Stimulated activated naive B cell treated with anti-CD40 and anti-IgM and Interleukin-4, amounts not matched to agents 10 μg/mL and 1 μg/mL and 100 μg/mL, for 72 hours (primary cell): ENCODE measurements at places on chromosomes 16 and 17.

GRCh38 chr17:79464318-79465010 lies 146.4 kb downstream of the RBFOX3 start:
- no peaks in the 10 kb centered on the region for H3K4me1 ChIP-seq
- no peak overlapping the region for H3K4me3 ChIP-seq
- DNase-seq: no peak
- no peak overlapping the region for H3K27ac ChIP-seq
- H3K36me3 ChIP-seq: no peaks in the 10 kb centered on the region

- DNase-seq: no peak
- H3K4me1 ChIP-seq: peaks cover 21% of the 10 kb centered on the region
- no peaks in the 10 kb centered on the region for H3K36me3 ChIP-seq
- peak overlapping the region; percentile 84 for H3K4me3 ChIP-seq
Measured at GRCh38 chr17:489758-490329, 137.2 kb upstream of the RPH3AL start.

DNA sequence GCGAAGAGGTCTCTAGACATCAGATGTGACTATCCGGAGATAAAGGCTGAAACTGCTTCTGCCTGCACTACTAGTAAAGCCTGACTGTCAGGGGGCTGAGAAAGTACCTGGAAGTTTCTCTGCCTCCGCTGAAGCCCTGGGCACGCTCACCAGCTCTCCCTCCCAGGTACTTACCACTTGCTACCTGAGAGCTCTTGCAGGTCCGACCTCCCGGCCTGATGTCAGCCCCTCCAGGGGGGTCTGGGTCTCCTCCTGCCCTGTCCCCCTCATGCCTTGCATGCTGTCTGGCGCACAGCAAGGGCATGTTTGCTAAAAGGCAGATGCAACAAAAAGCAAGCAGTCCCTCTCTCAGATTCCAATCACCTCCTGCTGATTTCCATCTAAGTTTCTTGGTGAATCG lies 17.4 kb downstream of the ZDHHC7 start:
- no peak for DNase-seq
- no peak overlapping the region for H3K27ac ChIP-seq
- H3K4me1 ChIP-seq: peaks cover 23% of the 10 kb centered on the region
- H3K36me3 ChIP-seq: peaks cover 33% of the 10 kb centered on the region
- no peak overlapping the region for H3K4me3 ChIP-seq

DNA sequence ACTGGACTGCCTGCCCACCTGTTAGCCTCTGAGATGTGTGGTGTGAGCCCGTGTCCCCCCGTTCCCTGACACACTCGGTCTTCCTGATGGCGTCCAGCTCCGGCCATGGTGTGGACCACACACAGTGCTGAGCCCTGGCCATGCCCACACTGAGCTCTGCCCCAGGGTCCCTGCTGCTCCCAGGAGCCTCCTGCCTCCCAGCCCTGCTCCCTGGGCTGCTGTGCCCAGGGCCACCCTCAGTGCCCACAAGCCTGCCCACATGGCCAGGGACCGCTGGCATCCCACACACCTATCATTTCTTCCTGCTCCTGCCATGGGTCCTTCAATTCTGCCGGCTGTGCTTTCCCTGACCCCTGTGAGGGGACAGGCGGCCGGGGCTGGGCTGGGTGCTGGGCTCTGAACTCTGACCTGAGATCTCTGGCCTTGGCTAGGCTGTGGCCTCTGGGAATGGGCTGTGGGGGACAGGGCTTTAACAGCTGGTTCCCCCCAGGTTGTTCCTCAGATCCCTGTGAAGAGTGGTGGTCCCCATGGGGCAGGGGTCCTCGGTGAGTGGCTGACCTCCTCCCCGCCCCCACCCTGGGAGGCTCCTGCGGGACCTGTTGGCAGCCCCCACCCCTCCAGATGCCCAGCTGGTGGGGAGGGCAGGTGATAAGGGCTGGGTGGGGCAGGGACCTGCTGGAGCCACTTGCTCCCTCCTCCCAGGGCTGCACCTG lies 4.0 kb downstream of the CEMP1 start:
- peaks cover 24% of the 10 kb centered on the region for H3K4me1 ChIP-seq
- no peaks in the 10 kb centered on the region for H3K27me3 ChIP-seq
- no peak for DNase-seq

- no peak overlapping the region for H3K4me3 ChIP-seq
- no peak overlapping the region for H3K27ac ChIP-seq
- H3K4me1 ChIP-seq: no peaks in the 10 kb centered on the region
- H3K36me3 ChIP-seq: peaks cover 2% of the 10 kb centered on the region
- peaks cover 15% of the 10 kb centered on the region for H3K27me3 ChIP-seq
- no peak for DNase-seq
Measured at GRCh38 chr16:19419698-19420075, 2.0 kb downstream of the TMC5 start.

DNA sequence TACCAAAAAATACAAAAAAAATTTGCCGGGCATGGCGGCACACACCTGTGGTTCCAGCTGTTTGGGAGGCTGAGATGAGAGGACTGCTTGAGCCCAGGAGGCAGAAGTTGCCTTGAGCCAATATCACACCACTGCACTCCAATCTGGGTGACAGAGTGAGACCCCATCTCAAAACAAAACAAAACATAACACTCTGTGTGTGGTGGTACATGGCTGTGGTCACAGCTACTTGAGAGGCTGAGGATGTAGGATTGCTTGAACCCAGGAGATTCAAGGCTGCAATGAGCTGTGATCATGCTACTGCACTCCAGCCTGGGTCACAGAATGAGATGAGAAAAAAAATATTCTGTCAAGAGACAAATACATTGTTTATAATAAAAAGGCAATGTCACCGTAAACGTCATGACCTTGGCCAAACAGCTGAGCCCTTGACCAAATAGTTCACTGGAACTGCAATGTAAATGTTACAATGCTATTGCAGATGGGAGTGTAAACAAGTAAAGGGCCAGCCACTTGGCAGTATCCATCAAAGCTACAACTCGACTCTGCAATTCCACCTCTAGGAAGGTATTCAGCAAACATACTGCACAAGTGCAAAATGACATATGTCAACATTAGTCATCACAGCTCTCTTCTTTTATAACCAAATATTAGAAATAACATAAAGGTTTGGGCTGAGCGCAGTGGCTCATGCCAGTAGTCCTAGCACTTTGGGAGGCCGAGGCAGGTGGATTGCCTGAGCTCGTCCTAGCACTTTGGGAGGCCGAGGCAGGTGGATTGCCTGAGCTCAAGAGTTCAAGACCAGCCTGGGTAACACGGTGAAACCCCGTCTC lies 16.9 kb downstream of the EARS2 start:
- DNase-seq: no peak
- no peak overlapping the region for H3K4me3 ChIP-seq
- no peaks in the 10 kb centered on the region for H3K4me1 ChIP-seq
- H3K36me3 ChIP-seq: peaks cover 27% of the 10 kb centered on the region

- no peak for DNase-seq
- H3K4me1 ChIP-seq: peaks cover 11% of the 10 kb centered on the region
- H3K36me3 ChIP-seq: no peaks in the 10 kb centered on the region
- H3K4me3 ChIP-seq: no peak overlapping the region
- H3K27ac ChIP-seq: no peak overlapping the region
- peaks cover 100% of the 10 kb centered on the region for H3K27me3 ChIP-seq
Measured at GRCh38 chr17:80468781-80469493, 7.5 kb downstream of the NPTX1 start.

GRCh38 chr17:8621585-8621984 lies 8.9 kb downstream of the MYH10 start:
- peak; percentile 16 for DNase-seq
- H3K4me3 ChIP-seq: peak overlapping the region; percentile 10
- peaks cover 17% of the 10 kb centered on the region for H3K27me3 ChIP-seq
- H3K27ac ChIP-seq: peak overlapping the region; percentile 31
- H3K36me3 ChIP-seq: peaks cover 8% of the 10 kb centered on the region

DNA sequence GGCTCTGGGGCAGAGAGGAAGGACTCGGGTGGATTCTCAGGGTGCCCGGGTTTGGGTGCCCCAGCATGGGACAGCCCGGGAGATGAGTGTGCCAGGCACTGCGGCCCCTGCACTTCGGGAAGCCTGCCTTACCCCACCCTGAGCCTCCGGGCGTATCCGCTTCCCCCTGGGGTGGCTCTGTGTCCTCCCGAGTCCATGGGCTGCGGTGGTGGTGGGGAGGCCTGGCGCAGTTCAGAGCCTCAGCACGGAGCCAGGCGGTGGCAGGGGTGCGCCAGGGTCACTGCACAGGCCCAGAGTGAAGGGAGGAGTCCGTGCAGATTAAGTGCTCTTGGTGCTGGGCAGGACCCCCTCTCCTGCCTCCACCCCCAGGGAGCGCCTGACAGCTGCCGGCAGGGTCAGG lies 20.7 kb downstream of the MYBBP1A start:
- peaks cover 15% of the 10 kb centered on the region for H3K36me3 ChIP-seq
- no peak overlapping the region for H3K4me3 ChIP-seq
- H3K27ac ChIP-seq: peak overlapping the region; percentile 56
- peaks cover 26% of the 10 kb centered on the region for H3K27me3 ChIP-seq
- H3K4me1 ChIP-seq: peaks cover 1% of the 10 kb centered on the region
- DNase-seq: no peak

GRCh38 chr17:61005358-61005757 lies 327.7 kb downstream of the BCAS3 start:
- DNase-seq: no peak
- H3K4me1 ChIP-seq: no peaks in the 10 kb centered on the region
- peaks cover 2% of the 10 kb centered on the region for H3K36me3 ChIP-seq

- H3K27me3 ChIP-seq: no peaks in the 10 kb centered on the region
- no peak overlapping the region for H3K27ac ChIP-seq
- no peak for DNase-seq
- H3K36me3 ChIP-seq: peaks cover 45% of the 10 kb centered on the region
- H3K4me1 ChIP-seq: peaks cover 47% of the 10 kb centered on the region
Measured at GRCh38 chr17:18186627-18186982, 3.0 kb downstream of the ALKBH5 start.

- no peak overlapping the region for H3K4me3 ChIP-seq
- peaks cover 59% of the 10 kb centered on the region for H3K4me1 ChIP-seq
- no peak overlapping the region for H3K27ac ChIP-seq
- H3K36me3 ChIP-seq: peaks cover 27% of the 10 kb centered on the region
Measured at GRCh38 chr17:6642592-6642991, 1.7 kb downstream of the TXNDC17 start.

- no peak overlapping the region for H3K27ac ChIP-seq
- no peak for DNase-seq
- H3K27me3 ChIP-seq: no peaks in the 10 kb centered on the region
Measured at GRCh38 chr17:55794725-55795482, 44.1 kb downstream of the PCTP start.

GRCh38 chr16:5852151-5852550 lies 754.6 kb upstream of the EEF2KMT start:
- no peak overlapping the region for H3K27ac ChIP-seq
- H3K27me3 ChIP-seq: no peaks in the 10 kb centered on the region
- H3K4me1 ChIP-seq: no peaks in the 10 kb centered on the region
- H3K4me3 ChIP-seq: no peak overlapping the region

GRCh38 chr17:50893183-50893993 lies 27.2 kb upstream of the TOB1 start:
- no peak overlapping the region for H3K4me3 ChIP-seq
- H3K27ac ChIP-seq: no peak overlapping the region
- no peaks in the 10 kb centered on the region for H3K4me1 ChIP-seq
- DNase-seq: no peak

GRCh38 chr17:73362697-73363096 lies 50.9 kb upstream of the CDC42EP4 start:
- H3K36me3 ChIP-seq: peaks cover 9% of the 10 kb centered on the region
- H3K27ac ChIP-seq: no peak overlapping the region
- H3K4me3 ChIP-seq: no peak overlapping the region

GRCh38 chr17:80986046-80986445 lies 5.6 kb upstream of the CHMP6 start:
- H3K27me3 ChIP-seq: no peaks in the 10 kb centered on the region
- DNase-seq: no peak
- H3K36me3 ChIP-seq: no peaks in the 10 kb centered on the region
- H3K4me1 ChIP-seq: peaks cover 19% of the 10 kb centered on the region
- no peak overlapping the region for H3K4me3 ChIP-seq

DNA sequence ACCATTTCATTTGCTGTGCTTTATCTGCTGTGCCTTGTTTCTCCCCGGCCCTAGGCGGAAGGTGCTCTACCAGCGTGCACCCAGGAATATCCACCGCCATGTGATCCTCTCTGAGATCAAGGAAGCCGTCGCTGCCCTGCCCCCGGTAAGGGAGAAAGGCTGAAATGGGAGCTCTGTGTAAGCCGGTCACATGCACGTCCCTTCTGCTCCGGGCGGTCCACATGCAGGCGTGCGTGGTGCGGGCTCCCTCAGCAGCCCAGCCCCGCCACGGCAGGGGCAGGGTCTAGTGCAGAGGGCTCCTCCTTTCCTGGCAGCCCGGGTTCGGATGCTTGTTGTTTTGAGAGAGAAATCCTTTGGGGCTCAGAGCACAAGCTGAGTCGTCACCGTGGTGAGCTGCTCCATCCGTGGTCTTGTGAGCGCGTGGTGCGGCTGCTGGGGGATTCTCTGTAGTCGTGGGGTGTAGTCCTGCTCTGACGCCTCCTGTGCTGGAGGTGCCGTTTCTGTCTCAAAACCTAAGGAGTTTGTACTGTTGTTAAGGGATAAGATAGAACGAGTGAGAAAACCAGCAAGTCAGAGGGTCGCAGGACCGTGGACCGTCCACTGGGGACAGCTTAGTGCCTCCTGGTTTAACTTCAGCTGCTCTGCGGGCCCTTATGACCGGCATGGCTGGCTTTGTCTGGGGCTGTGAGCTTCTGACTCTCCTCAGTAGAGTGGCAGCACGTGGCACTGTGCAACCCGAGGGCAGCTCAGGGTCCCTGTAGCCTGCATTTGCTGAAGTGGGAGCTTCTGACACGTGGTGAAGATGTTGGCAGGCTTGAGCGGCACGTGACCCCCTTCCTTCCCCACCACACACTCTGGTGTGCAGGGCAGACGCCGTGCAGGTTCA lies 12.3 kb upstream of the MC1R start:
- DNase-seq: no peak
- H3K36me3 ChIP-seq: peaks cover 38% of the 10 kb centered on the region
- H3K27ac ChIP-seq: no peak overlapping the region
- no peaks in the 10 kb centered on the region for H3K27me3 ChIP-seq
- no peak overlapping the region for H3K4me3 ChIP-seq

DNA sequence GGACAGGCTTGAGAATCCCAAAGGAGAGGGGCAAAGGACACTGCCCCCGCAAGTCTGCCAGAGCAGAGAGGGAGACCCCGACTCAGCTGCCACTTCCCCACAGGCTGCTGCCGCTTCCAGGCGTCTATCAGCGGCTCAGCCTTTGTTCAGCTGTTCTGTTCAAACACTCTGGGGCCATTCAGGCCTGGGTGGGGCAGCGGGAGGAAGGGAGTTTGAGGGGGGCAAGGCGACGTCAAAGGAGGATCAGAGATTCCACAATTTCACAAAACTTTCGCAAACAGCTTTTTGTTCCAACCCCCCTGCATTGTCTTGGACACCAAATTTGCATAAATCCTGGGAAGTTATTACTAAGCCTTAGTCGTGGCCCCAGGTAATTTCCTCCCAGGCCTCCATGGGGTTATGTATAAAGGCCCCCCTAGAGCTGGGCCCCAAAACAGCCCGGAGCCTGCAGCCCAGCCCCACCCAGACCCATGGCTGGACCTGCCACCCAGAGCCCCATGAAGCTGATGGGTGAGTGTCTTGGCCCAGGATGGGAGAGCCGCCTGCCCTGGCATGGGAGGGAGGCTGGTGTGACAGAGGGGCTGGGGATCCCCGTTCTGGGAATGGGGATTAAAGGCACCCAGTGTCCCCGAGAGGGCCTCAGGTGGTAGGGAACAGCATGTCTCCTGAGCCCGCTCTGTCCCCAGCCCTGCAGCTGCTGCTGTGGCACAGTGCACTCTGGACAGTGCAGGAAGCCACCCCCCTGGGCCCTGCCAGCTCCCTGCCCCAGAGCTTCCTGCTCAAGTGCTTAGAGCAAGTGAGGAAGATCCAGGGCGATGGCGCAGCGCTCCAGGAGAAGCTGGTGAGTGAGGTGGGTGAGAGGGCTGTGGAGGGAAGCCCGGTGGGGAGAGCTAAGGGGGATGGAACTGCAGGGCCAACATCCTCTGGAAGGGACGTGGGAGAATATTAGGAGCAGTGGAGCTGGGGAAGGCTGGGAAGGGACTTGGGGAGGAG lies at the start of gene CSF3:
Gene CSF3, plus strand, starts transcription at position 436 of the 993 bp plus-strand sequence. Its CDS starts 35 bp downstream, at position 471.
- H3K27me3 ChIP-seq: peaks cover 6% of the 10 kb centered on the region
- H3K4me3 ChIP-seq: no peak within 1 kb of the TSS
- no peak for DNase-seq
- peaks cover 7% of the 10 kb centered on the region for H3K4me1 ChIP-seq
- peak within 1 kb of the TSS; percentile 42 for H3K27ac ChIP-seq
